ENCODE measurements at places on chromosomes 13 and 19. TPM values are rescaled to one million over a fixed set of nuclear protein-coding genes. Genes with fewer than 3 reads are reported as not detected.

DNA sequence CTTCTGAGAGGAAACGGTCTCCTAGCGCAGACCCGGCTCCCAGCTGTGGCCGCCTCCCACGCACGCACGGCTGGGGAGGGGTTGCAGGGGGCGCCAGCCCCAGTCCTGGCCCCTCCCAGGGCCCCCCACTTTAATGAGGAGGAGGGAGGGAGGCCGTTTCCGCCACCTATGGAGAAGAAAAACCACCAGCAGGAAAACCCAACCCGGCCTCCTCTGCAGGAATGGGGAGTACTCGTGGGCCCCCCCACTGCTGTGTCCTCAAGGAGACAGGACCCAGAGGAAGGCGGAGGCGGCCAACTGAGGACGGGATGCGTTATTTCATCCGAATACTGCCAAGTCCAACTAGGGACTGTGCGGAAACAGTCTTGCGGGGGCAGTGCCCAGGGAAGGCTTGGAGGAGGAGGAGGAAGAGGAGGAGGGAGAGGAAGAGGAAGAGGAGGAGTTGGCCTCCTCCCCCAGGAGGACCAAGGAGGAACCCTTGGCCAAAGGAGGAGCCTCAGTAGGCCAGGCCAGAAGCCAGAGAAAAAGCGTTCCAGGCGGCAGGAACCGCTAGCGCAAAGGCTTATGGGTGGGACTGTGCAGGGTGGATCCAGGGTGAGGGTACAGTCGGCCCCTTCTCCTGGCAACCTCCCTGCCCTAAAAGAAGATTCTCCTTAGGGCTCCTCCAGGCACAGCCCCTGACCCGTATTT, 3.9 kb upstream of the SSBP4 start:
- peak overlapping the region; percentile 89 for H3K27ac ChIP-seq
- H3K4me1 ChIP-seq: peaks cover 2% of the 10 kb centered on the region
- no peaks in the 10 kb centered on the region for H3K27me3 ChIP-seq
- DNase-seq: no peak
- no peak overlapping the region for H3K4me3 ChIP-seq

- no peak overlapping the region for H3K4me3 ChIP-seq
- DNase-seq: no peak
- no peaks in the 10 kb centered on the region for H3K36me3 ChIP-seq
- H3K4me1 ChIP-seq: no peaks in the 10 kb centered on the region
- no peak overlapping the region for H3K27ac ChIP-seq
These were observed 14.5 kb upstream of the DOCK9 start for GRCh38 chr13:98992355-98992754.

DNA sequence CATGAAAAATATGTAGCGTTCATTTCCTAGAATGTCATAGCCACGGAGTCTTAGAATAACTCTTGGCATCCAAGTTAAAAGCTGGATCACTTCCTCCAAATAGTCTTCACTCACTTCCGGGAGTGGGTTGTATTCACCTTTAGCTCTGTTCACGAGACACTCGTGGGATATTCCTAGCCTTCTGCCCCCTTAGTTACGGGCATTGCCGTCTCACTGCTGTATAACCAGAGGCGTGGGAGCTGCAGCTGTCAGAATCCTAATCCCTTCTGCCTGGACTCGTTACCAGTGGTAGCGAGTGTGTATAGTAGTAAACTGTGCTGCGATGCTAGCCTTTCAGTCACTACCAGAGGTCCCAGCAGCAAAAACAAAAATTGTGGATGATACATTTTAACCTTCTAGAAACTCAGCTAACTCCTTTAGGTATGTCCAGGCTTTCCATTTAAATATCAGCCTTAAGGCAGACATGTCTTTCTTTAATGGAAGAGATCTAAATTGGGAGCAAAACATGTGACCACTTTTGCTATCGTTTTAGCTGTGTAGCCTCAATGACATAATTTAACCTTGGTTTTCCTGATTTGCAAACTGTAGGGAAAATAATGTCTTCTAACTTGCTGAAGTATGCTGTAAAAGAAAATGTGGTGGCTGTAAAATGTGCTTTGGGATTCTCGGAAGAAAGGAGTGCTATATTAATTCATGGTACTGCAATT, 34.1 kb downstream of the ERCC5 start:
- no peaks in the 10 kb centered on the region for H3K27me3 ChIP-seq
- H3K36me3 ChIP-seq: peaks cover 13% of the 10 kb centered on the region
- no peak overlapping the region for H3K27ac ChIP-seq
- H3K4me3 ChIP-seq: no peak overlapping the region

- no peaks in the 10 kb centered on the region for H3K27me3 ChIP-seq
- no peak overlapping the region for H3K4me3 ChIP-seq
- H3K27ac ChIP-seq: no peak overlapping the region
- H3K4me1 ChIP-seq: no peaks in the 10 kb centered on the region
These were observed 26.2 kb downstream of the CCDC8 start for GRCh38 chr19:46386996-46387712.

DNA sequence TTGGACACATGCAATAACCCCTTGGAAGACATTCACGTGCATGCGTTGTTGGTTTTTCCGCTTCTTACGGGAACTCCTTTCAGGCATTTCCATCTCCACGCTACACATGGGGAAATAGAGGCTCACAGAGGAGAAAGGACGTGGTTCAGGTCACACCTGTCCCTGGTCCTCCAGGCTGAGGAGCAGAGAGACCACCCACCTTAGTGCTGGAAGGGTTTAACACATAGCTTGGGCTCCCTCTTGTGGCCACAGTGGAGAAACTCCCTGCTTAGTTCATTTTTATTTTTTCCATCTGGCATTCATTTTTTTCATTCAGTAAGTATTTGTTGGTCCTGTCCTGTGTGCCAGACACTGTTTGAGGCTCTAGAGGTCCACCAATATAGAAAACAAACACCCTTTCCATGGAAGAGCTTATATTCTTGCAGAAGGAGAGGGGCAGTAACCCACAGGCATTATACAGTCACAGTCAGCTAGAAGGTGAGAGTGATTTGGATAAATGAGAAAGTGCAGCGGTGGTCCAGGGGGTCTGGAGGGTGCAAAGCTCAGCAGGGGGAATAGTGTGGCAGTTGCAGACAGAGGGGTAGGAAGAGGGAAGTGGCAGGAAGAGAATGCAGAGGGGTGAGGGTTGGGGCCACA, 24.2 kb upstream of the TTYH1 start:
- H3K27me3 ChIP-seq: no peaks in the 10 kb centered on the region
- H3K4me3 ChIP-seq: no peak overlapping the region
- H3K27ac ChIP-seq: no peak overlapping the region
- no peaks in the 10 kb centered on the region for H3K4me1 ChIP-seq
- H3K36me3 ChIP-seq: no peaks in the 10 kb centered on the region

- H3K36me3 ChIP-seq: no peaks in the 10 kb centered on the region
- DNase-seq: peak; percentile 33
- H3K4me1 ChIP-seq: peaks cover 5% of the 10 kb centered on the region
- H3K27me3 ChIP-seq: no peaks in the 10 kb centered on the region
- H3K27ac ChIP-seq: peak overlapping the region; percentile 78
These were observed 575 bp downstream of the CARM1 start for GRCh38 chr19:10871711-10872545.

DNA sequence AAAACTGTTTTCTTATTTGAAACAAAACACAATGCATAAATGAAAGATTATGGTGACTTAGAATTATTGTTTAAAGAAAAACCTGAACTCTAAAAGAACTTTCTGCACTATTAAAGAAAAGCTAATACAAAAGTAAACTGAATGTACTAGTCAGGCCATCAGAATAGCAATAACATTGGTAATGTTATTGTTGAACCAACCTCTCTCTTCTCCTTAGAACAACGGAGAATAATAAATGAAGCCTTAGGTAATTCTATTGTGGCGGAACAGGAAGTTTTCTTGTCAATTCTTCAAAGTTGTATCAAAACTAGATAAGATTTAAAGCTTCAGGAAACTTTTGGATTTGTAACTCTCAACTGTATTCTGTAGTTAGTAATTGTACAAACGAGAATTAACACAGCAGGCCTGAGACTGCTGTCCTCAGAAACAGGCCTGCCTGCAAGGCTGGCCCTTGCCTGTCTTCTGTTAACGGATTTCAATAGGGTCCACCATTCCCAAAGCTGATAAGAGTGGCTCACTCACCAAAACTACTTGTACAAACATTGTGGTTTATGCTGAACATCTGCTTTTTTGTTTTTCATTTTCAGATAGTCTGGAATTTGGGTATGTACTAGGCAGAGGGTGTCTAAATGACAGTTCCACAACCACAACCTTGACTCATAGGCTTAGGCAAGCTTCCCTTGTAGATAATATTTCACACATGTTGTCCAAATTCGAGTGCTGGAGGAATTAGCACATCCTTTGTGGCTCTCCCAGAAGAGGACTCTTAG, 825.8 kb downstream of the GPC5 start:
- no peak overlapping the region for H3K27ac ChIP-seq
- H3K4me1 ChIP-seq: peaks cover 2% of the 10 kb centered on the region
- H3K4me3 ChIP-seq: no peak overlapping the region
- DNase-seq: no peak
- H3K36me3 ChIP-seq: no peaks in the 10 kb centered on the region
- no peaks in the 10 kb centered on the region for H3K27me3 ChIP-seq

DNA sequence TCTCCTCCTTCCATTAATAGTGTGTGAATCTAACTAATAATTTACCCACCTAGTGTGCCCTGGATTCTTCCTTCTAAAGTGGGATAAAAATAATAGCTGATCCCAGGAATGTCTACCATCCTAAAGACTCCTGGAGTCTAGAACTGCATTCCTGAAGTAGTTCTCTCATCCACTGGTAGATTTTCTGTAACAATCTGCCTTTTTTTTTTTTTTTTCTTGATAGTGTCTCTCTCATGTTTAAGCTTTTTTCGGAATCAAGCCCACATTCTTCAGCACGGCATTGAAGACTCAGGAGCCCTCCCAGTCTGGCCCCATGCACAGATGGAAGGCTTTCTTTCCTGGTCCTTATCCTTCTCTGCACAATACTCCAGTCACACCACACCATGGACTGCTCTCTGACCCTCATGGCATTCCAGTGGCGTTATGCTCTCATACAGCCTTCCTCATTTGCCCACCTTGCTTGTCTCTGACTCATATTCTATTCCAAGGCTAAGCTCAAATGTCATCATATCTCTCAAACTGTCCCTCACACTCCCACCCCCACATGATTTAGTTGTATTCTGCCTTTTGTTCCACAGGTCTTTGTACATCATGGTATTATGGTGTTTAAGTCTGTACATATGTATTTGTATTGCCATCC, 68.7 kb upstream of the FRY start:
- H3K4me1 ChIP-seq: peaks cover 9% of the 10 kb centered on the region
- no peak overlapping the region for H3K4me3 ChIP-seq
- H3K27ac ChIP-seq: no peak overlapping the region

- DNase-seq: peak; percentile 77
- H3K27me3 ChIP-seq: no peaks in the 10 kb centered on the region
- H3K36me3 ChIP-seq: no peaks in the 10 kb centered on the region
- peaks cover 17% of the 10 kb centered on the region for H3K4me1 ChIP-seq
- H3K27ac ChIP-seq: no peak overlapping the region
- no peak overlapping the region for H3K4me3 ChIP-seq
These were observed 38.7 kb downstream of the NFIX start for GRCh38 chr19:13033819-13034611.

GRCh38 chr13:97710797-97711196, 242.7 kb upstream of the IPO5 start:
- no peaks in the 10 kb centered on the region for H3K4me1 ChIP-seq
- H3K27me3 ChIP-seq: no peaks in the 10 kb centered on the region
- no peaks in the 10 kb centered on the region for H3K36me3 ChIP-seq
- no peak overlapping the region for H3K4me3 ChIP-seq
- DNase-seq: no peak

DNA sequence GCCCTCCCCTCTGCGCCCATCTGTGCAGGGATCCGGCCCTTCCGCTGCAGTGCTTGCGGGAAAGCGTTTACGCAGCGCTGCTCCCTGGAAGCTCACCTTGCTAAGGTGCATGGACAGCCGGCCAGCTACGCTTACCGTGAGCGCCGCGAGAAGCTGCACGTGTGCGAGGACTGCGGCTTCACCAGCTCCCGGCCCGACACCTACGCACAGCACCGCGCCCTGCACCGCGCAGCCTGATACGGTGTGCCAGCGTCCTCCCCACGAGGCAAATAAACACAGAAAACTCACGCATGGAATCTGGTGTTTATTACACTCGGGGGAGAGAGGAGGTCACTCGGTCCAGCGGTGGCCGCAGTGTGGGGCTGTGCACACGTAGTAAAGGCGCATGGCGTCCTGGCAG, 1.2 kb downstream of the POLR2I start:
- H3K36me3 ChIP-seq: no peaks in the 10 kb centered on the region
- H3K27me3 ChIP-seq: no peaks in the 10 kb centered on the region
- H3K4me3 ChIP-seq: peak overlapping the region; percentile 94
- DNase-seq: no peak
- peaks cover 3% of the 10 kb centered on the region for H3K4me1 ChIP-seq

GRCh38 chr13:30862707-30863106, 43.4 kb upstream of the MEDAG start:
- no peak overlapping the region for H3K4me3 ChIP-seq
- H3K4me1 ChIP-seq: no peaks in the 10 kb centered on the region
- DNase-seq: no peak
- H3K27me3 ChIP-seq: no peaks in the 10 kb centered on the region

DNA sequence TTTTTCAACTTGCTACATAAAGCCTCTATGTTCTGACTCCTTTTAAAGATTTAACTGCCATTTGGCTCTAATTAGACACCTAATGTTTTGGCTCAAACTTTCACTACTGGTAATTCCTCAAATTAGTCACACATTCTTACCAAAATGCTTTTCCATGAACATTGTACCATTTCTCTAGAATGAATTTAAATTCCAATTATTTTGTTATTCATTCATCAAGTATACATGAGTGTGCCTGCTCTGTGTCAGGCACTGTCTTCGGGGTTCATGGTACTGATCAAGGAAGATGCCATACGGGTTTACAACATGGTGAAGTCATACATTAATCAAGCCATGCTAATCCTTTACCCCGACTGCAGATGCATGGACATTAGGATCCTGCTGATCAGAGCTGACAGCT, 69.1 kb upstream of the POSTN start:
- H3K4me3 ChIP-seq: no peak overlapping the region
- H3K27me3 ChIP-seq: no peaks in the 10 kb centered on the region
- H3K36me3 ChIP-seq: no peaks in the 10 kb centered on the region
- H3K27ac ChIP-seq: no peak overlapping the region
- no peaks in the 10 kb centered on the region for H3K4me1 ChIP-seq
- DNase-seq: no peak

GRCh38 chr19:51450730-51451307, 7.4 kb downstream of the SIGLEC8 start:
- H3K4me3 ChIP-seq: no peak overlapping the region
- no peaks in the 10 kb centered on the region for H3K27me3 ChIP-seq
- no peaks in the 10 kb centered on the region for H3K36me3 ChIP-seq
- no peaks in the 10 kb centered on the region for H3K4me1 ChIP-seq

DNA sequence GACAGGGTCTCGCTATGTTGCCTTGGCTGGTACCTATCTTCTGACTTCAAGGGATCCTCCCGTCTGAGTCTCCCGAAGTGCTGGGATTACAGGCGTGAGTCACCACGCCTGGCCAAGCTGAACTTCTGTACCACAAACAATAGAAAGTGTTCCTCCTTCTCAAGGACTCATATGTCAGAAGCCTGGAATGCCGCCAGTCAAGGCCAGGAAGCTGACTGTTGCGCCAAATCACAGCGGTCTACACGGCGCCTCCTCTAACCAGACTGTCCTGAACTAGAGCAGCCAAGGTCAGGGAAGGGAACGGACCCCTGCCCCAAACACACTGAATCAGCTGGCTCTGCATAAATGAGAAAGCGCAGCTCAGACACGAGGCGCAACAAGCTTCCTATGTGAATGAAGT, 14.6 kb downstream of the RAB20 start:
- DNase-seq: peak; percentile 96
- no peaks in the 10 kb centered on the region for H3K27me3 ChIP-seq
- H3K27ac ChIP-seq: no peak overlapping the region
- no peak overlapping the region for H3K4me3 ChIP-seq
- H3K36me3 ChIP-seq: no peaks in the 10 kb centered on the region
- peaks cover 4% of the 10 kb centered on the region for H3K4me1 ChIP-seq

The CAPN12 gene
- 2.7 TPM for polyA plus RNA-seq

The ANKRD24 gene
- 1.6 TPM for polyA plus RNA-seq

The ELAVL3 gene
- 0.81 TPM for polyA plus RNA-seq

The C19orf47 gene
- 7.3 TPM for polyA plus RNA-seq

The OR7D2 gene
- polyA plus RNA-seq: 0.04 TPM

The PRDX2 gene
- polyA plus RNA-seq: 442 TPM

The TIMM13 gene
- polyA plus RNA-seq: 160 TPM

The OR4F17 gene
- polyA plus RNA-seq: not detected
